ENCODE measurements at places on chromosomes 2 and 18. TPM values are rescaled to one million over a fixed set of nuclear protein-coding genes. Genes with fewer than 3 reads are reported as not detected.
A peak's percentile ranks its signal among the peaks of the same experiment; 100 is the strongest.

- DNase-seq: no peak
- peaks cover 24% of the 10 kb centered on the region for H3K4me1 ChIP-seq
- peak overlapping the region; percentile 93 for H3K27ac ChIP-seq
- no peaks in the 10 kb centered on the region for H3K27me3 ChIP-seq
- H3K4me3 ChIP-seq: no peak overlapping the region
These were observed 13.1 kb upstream of the MLPH start for GRCh38 chr2:237473878-237474441.

DNA sequence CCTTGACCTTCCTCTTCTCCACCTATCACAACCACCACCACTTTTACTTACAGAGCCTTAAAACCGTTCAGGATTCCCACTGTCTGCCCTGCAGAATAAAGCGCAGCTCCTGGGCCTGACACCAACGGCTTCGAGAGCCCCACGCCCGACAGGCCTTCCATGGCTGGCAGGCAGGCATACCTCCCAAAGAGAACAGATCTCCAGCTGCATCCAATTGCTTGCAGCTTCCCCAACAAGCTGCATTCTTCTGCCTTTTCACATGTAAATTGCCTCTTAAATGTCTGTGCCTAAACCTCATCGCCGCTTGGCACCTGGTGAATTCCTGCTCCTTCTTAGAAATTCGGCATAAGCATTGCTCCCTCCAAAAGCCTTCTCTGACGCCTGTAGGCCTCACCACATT, 31.5 kb upstream of the FAM124B start:
- no peaks in the 10 kb centered on the region for H3K27me3 ChIP-seq
- H3K27ac ChIP-seq: no peak overlapping the region
- H3K4me1 ChIP-seq: no peaks in the 10 kb centered on the region
- no peak for DNase-seq
- H3K4me3 ChIP-seq: no peak overlapping the region

GRCh38 chr18:31101183-31102024, 817 bp downstream of the DSC2 start:
- peak overlapping the region; percentile 77 for H3K27ac ChIP-seq
- no peaks in the 10 kb centered on the region for H3K4me1 ChIP-seq
- H3K27me3 ChIP-seq: no peaks in the 10 kb centered on the region
- H3K4me3 ChIP-seq: peak overlapping the region; percentile 52

DNA sequence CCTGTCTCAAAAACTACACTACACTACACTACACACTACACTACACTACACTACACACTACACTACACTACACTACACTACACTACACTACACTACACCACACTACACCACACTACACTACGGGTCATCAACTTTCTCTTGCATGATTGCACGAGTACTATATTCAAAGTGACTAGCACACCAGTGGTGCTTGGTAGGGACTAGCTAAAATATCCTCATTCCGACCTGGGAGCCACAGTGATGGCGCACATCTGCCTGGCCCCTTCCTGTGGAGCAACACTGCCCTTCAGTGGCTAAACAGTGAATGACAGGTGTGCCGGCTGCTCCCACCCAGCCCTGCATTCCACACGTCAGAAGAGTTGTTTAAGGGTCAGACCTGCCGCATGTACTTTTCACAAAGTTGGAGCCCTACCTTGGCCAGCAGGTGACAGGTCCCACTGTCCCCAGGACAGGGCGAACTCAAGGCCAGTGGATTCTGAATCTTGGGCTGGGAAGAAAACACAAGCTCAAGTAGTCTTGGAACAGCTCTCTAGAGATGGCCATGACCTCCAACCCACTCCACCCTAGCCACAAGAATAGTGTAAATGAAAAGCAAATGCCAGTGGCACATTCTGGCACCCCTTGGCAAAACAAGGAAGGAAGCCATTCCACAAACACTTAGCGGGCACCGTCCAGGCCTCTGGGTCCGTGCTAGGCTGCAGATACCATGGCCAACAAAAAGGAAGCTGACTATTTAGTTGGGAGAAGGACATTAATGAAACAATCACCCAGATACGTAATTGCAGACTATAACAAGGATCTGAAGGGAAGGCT, 79.7 kb upstream of the MSH2 start:
- H3K36me3 ChIP-seq: no peaks in the 10 kb centered on the region
- no peaks in the 10 kb centered on the region for H3K27me3 ChIP-seq
- no peak overlapping the region for H3K27ac ChIP-seq
- DNase-seq: no peak
- no peaks in the 10 kb centered on the region for H3K4me1 ChIP-seq
- H3K4me3 ChIP-seq: no peak overlapping the region

DNA sequence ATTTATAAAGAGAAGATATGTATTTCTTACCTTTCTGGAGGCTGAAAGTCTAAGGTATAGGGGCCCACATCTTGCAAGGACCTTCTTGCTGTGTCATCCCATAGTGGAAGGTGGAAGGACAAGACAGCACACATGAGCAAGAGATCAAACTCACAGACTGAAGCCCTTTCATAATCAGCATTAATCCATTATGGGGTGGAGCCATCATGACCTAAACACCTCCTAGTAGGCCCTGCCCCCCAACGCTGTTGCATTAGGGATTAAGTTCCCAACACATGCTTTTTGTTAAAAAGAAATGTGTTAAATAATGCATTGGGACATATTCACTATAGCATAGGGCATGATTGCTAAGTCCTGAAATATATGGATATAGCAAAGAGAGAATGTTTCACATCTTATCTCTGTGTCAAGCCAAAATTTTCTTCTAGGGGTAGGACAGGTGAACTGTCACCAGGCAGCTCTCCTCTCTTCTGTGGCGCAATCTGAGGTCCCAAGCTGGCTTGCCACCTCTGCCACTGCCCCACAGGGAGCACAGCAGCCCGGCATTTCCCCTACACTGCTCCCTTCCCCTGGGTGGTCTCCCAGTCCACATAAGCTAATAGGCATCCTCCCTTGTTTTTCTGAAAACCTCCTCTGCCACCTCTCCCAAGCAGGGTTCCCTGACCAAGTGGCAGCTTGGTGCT, 8.3 kb upstream of the CTIF start:
- no peak overlapping the region for H3K4me3 ChIP-seq
- H3K4me1 ChIP-seq: no peaks in the 10 kb centered on the region
- H3K27ac ChIP-seq: no peak overlapping the region
- no peak for DNase-seq
- no peaks in the 10 kb centered on the region for H3K36me3 ChIP-seq
- H3K27me3 ChIP-seq: no peaks in the 10 kb centered on the region

DNA sequence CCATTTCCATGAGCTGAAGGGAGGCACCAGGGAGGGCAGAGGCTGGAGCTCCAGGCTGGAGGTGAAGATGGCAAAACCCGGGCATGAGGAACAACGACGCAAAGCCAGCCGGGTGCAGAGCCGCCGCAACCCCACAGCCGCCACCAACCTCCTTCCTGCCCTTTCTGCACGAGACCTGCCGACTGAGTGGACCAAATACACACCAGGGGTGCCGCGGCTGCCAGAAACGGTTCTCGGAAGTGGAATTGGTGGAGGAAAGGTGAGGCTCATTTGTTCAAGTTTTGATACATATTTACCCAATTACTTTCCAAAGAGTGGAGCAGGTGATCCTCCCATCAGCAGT, 8.4 kb upstream of the CIDEA start:
- DNase-seq: no peak
- no peaks in the 10 kb centered on the region for H3K4me1 ChIP-seq
- no peak overlapping the region for H3K4me3 ChIP-seq
- no peak overlapping the region for H3K27ac ChIP-seq
- no peaks in the 10 kb centered on the region for H3K27me3 ChIP-seq

GRCh38 chr18:64253222-64253621, 104.3 kb upstream of the LINC00305 start:
- no peak overlapping the region for H3K27ac ChIP-seq
- no peak for DNase-seq

- no peaks in the 10 kb centered on the region for H3K27me3 ChIP-seq
- no peaks in the 10 kb centered on the region for H3K4me1 ChIP-seq
- no peaks in the 10 kb centered on the region for H3K36me3 ChIP-seq
- DNase-seq: no peak
- no peak overlapping the region for H3K27ac ChIP-seq
These were observed 336.2 kb downstream of the EPHA4 start for GRCh38 chr2:221235941-221236340.

GRCh38 chr2:26184555-26185303, 11.8 kb downstream of the GAREM2 start:
- H3K27ac ChIP-seq: peak overlapping the region; percentile 63
- H3K4me1 ChIP-seq: peaks cover 10% of the 10 kb centered on the region
- H3K36me3 ChIP-seq: no peaks in the 10 kb centered on the region
- H3K4me3 ChIP-seq: peak overlapping the region; percentile 53
- DNase-seq: no peak

DNA sequence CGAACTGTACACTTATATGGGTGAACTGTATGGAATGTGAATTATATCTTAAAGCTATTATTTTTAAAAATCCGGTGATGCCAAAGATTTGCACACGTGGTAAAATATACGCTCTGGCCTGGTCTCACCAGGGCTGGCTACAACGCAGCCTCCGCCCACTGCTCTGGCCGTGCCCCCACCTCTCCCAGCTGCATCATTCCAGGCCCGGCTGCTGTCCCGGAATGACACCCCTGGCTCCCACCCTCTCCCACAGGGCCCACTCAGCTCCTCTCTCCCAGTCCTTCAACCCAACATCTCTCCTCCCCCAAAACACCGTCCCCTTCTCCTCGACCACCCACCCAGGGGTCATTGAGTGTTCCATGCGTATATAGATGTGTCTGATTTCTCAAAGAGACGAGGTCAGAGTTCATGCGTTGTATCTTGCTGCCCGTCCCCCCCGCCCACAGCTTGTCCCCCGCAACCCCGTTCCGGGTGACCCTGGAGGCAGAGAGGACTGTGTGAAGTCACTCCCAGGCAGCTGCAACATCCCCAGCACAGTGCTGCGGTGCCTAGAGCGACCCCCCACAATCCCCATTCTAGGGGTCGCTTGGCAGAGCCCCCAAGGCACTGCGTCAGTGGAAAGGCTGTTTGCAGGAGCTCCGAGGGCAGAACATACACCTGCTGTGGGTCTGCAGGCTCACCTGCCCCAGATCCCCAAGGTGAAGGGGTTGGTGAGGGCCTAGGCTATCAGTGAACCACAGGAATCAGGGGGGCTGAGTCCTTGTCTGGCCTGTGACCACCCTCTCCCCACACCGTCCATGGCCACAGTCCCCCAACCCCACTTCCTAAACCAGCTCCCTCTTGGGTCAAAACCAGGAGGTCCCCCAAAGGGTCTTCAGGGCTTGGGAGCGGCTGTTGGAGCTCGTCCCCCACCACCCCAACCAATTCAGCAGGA, 13.3 kb downstream of the DNMT3A start:
- H3K4me1 ChIP-seq: peaks cover 45% of the 10 kb centered on the region
- no peak overlapping the region for H3K27ac ChIP-seq
- no peak for DNase-seq
- no peaks in the 10 kb centered on the region for H3K27me3 ChIP-seq
- no peaks in the 10 kb centered on the region for H3K36me3 ChIP-seq

DNA sequence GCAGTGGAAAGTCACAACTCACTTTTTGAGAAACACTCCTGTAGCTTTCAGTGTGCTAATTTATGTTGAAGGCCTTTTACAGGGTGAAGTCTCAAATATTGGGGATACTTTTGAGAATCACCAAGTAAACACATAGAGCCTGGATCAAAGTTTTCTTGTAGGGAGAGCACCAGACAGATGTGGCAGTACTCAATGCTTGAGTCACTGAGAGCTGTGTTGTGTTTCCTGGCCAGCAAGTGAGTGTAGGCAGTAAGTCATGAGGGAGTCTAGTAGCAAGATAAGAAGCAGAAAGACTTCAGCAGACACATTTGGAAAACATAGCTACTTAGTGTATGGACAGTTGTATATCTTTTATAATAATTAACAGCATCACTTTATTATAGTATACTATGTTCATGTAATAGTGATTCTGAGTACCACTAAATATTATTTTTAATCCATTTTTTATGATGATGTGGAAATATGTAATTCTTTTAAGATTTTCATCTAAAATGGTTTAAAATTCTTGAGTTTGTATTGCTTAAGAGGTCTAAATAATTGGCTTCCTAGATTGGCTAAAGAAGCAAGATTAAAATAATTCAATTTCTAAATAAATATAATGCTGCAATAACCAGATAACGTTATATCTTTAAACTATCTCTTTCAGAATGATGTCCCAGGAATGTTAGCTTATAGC, 12.8 kb downstream of the PSMD1 start:
- no peak for DNase-seq
- H3K27ac ChIP-seq: no peak overlapping the region
- no peak overlapping the region for H3K4me3 ChIP-seq
- no peaks in the 10 kb centered on the region for H3K27me3 ChIP-seq

DNA sequence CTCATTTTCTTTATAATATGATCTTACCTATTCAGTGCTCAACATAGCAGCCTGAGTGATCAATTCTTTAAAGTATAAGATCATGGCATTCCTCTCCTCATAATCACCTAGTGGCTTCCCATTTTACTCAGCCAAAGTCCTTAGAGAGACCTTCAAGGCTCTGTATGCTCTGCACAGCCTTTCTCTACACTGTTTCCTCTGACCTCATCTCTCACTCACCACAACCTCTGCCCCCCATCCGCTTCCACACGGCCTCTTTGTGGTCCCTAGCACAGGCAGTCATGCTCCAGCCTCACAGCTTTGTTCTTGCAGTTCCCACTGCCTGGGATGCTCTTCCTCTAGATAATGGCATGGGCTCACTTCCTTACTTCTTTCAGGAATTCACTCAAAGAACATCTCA, 109.2 kb downstream of the HIBCH start:
- no peak for DNase-seq
- peaks cover 20% of the 10 kb centered on the region for H3K4me1 ChIP-seq
- no peak overlapping the region for H3K27ac ChIP-seq

GRCh38 chr2:177211576-177212105, 953 bp upstream of the HNRNPA3 start:
- peak overlapping the region; percentile 100 for H3K27ac ChIP-seq
- peak overlapping the region; percentile 48 for H3K4me3 ChIP-seq
- DNase-seq: no peak
- H3K4me1 ChIP-seq: peaks cover 47% of the 10 kb centered on the region
- no peaks in the 10 kb centered on the region for H3K36me3 ChIP-seq
- no peaks in the 10 kb centered on the region for H3K27me3 ChIP-seq

GRCh38 chr2:80244905-80245584, 59.5 kb downstream of the LRRTM1 start:
- DNase-seq: no peak
- no peaks in the 10 kb centered on the region for H3K36me3 ChIP-seq
- H3K27me3 ChIP-seq: no peaks in the 10 kb centered on the region
- H3K27ac ChIP-seq: no peak overlapping the region
- no peak overlapping the region for H3K4me3 ChIP-seq
- H3K4me1 ChIP-seq: no peaks in the 10 kb centered on the region

GRCh38 chr2:206535260-206535986, 92.1 kb downstream of the ADAM23 start:
- DNase-seq: no peak
- no peaks in the 10 kb centered on the region for H3K4me1 ChIP-seq
- no peaks in the 10 kb centered on the region for H3K36me3 ChIP-seq
- H3K27me3 ChIP-seq: no peaks in the 10 kb centered on the region
- H3K4me3 ChIP-seq: no peak overlapping the region
- no peak overlapping the region for H3K27ac ChIP-seq

Gene GKN2
- not detected for total RNA-seq

Gene NGEF
- total RNA-seq: 4.9 TPM

Gene CD8A
- 6.9 TPM for total RNA-seq

Gene MYOM1
- 1.2 TPM for total RNA-seq

Gene OSR1
- 5.9 TPM for total RNA-seq

All from vagina (tissue), 2 donors.